ENCODE measurements at places on chromosomes 2 and 18. TPM values are rescaled to one million over a fixed set of nuclear protein-coding genes. Genes with fewer than 3 reads are reported as not detected.

DNA sequence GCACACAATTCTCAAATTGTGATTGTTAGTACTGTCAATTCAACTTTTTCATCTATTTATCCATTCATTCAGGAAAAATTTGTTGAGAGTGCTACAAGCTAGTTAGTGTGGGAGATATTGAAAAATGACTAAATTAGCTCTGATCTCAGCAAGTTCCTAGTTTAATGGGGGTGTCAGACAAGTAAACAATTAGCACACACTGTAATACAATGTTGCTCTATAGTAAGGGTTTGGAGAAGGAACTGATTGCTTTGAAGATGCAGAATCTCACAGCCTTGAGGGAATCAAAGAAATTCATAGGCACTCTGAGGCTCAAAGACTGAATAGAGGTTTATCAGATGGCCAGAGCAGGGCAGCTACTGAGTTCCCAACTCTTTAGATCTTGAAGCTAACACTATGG is 6.8 kb upstream of the CCNYL1 start:
- DNase-seq: no peak

DNA sequence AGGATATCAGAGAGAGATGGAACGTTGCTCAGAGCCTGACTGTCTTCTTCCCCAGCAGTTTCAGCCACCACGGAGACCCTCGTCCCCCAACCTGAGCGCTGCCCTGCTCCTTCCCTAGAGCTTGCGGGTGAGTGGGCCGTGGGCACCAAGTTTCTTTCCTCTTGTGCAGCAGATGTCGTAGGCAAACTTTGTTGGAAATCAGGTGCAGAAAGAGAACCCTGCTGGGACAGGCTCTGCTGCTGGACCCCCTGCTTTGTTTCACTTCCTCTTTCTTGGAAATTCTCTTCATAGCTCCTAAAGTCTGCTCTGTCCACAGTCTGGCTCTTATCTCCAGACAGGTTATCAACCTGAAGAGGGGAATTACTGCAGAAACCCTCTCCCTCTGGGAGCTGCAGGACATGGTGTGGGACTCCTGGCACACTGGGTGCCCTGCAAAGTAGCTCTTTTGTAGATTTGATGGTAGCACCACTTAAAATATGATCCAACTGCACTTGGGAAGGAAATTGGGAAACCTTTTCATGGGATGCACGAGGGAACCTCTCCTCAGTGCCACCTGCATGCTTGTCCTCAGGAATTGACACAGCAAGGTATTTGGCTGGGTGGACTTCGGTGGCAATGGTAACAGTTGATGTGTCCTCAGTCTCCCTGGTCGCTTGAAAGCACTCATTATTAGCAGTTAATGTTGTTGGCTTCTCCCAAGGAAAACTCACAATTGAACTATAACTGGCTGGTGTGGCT is 92.2 kb downstream of the ALPK2 start:
- DNase-seq: no peak

GRCh38 chr2:85786444-85786843 is 32.7 kb downstream of the ATOH8 start:
- no peak for DNase-seq

The CCDC141 gene
- total RNA-seq: 0.88 TPM

The ACKR3 gene
- 24.0 TPM for total RNA-seq

The CHST9 gene
- not detected for total RNA-seq

The DAW1 gene
- total RNA-seq: 0.48 TPM

The SPATA3 gene
- total RNA-seq: not detected

The POTEI gene
- total RNA-seq: not detected
